ENCODE measurements at places on chromosomes 1 and 21. TPM values are rescaled to one million over a fixed set of nuclear protein-coding genes. Genes with fewer than 3 reads are reported as not detected.

LRRC3 gene
- 2.0 TPM for total RNA-seq

ADAMTS1 gene
- total RNA-seq = 294 TPM

KCNQ4 gene
- 1.4 TPM for total RNA-seq

CD1E gene
- total RNA-seq = not detected

KRTAP8-1 gene
- total RNA-seq = not detected

H6PD gene
- total RNA-seq = 53.1 TPM

MORN1 gene
- 19.8 TPM for total RNA-seq

CHRM3 gene
- total RNA-seq = 0.20 TPM
